ENCODE measurements at places on chromosomes 4 and X.

- no peak for DNase-seq
Observed at GRCh38 chr4:76651616-76652015, 216.6 kb downstream of the SHROOM3 start.

DNA sequence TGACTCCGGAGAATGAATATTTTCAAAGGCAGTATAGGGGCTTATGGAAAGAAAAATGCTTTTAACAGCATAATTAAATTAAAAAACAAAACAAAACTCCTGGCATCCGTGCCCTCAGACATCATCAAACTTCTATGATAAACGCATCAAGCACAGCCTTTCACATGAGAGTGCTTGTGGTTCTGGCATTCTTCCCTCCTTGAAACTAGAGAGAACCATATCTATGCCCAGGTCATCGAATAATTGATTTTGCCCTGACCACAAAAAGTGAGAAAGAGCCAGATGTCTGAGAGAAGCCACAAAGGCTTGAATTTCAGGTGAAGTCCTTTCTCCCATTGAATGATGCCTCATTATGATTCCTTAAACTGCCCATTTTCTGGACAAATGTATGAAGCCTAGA, 286.8 kb downstream of the CBLL2 start:
- DNase-seq, result no peak

- DNase-seq, result no peak
Observed at GRCh38 chr4:182370491-182370890, 127.3 kb downstream of the TENM3 start.

- DNase-seq, result no peak
Observed at GRCh38 chr4:40586034-40586433, 43.6 kb downstream of the RBM47 start.

DNA sequence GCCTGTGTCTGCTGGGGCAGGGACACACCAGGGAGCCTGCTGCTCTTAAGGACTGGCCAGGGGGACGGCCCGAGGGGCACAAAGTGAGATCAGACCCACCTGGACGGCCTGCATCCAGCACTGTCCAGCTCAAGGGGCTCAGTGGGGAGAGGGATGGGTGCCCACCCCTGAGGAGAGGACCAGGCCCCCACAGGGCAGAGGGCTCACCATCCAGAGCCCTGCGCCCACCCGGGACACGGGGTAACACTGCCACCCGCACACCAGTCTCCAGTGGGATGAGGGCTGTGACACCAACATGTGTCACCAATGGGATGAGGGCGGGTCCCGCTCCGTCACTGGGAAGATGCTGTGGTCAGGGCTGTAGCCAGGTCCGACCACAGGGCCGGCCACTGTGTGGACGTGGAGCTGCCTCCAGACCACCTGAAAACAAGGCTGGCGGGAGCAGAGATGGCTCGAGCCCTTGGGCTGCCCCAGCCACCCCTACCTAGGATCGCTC, 13.2 kb downstream of the DGKQ start:
- no peak for DNase-seq

GRCh38 chr4:57051095-57051494, 59.1 kb downstream of the IGFBP7 start:
- no peak for DNase-seq

GRCh38 chr4:76376534-76376933, 44.4 kb downstream of the CCDC158 start:
- no peak for DNase-seq

DNA sequence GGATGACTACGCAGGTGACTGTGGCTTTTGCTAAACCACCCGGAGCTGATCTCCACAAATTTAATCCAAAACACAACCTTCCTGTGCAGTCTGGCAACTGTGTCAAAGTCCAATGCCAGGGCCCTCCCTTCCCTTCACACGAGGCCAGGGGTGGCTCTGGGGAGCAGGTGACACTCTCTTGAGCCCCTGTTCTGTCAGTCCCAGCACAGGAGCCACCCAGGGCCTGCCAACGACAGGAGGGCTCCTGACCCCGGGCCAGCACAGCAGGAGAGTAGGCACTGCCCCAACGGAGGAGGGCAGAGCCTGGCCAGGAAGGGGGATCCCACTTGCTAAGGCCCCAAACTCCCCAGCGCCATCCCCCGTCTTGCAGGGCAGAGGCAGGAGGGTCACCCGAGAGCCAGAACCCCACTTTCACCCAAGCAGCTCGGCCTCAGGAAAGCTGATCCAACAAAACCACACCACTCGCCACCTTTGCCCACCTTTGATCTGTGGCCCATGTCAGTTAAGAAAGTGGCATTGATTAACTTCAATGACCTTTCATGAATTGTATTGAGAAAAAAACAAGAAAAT, 44.7 kb downstream of the FAM53A start:
- DNase-seq, result no peak

Data from caudate nucleus (tissue), 63 donors.